ENCODE measurements at places on chromosomes 4 and X. TPM values are rescaled to one million over a fixed set of nuclear protein-coding genes. Genes with fewer than 3 reads are reported as not detected.

DNA sequence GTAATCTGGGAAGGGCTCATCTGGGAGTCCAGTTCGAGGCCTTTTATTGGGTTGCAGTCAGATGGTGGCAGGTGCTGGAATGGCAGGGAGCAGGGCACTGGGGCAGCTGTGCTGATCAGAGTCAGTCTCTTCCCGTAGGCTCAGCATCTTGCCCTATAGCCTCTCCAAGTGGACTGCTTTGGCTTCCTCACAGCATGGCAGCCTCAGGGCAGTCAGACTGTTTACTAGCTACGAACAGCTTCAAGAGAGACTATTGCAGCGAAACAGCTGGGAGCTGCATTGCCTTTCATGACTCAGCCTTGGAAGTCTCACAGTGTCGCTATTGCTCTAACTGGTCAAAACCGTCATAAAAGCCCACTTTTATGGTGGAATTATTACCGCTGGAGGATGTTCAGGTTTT is 26.8 kb upstream of the DUSP21 start:
- DNase-seq: no peak

DNA sequence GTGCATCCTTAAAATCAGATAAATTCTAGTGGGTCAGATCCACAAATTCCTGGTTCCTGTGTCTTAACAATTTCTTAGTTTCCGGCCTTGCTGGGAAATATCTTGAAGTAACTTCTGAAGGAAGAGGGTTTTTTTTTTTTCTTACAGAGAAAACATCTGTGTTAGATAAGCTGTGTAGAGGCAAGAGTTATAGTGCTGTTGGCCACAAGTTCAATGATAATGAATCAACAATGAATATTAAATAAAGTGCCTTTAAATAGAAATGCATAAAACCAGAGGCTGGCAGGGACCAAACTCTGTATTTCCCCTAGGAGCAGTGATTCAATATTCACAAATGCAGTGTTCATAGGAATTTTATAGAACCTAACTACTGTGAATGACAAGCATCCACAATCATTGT is 711.9 kb upstream of the ATOH1 start:
- DNase-seq: no peak

DNA sequence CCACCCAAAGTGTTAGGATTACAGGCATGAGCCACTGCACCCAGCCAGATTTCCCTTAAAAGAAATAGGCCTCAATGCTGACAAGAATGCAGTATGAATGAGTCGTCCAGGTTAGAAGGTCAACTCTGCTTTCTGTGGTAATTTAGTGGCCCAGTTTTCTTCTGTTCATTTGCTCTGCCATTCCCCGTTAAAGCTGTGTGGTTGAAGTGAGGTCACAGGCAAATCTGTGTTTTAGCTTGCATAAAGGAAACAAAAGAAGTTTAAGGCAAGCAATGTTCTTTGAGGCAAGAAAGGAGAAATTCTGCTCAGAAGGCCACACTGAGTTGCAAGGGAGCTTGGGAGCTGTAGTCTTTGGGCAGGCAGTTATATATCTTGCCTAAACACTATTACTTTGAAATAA is 176.8 kb downstream of the LARP7 start:
- no peak for DNase-seq

DNA sequence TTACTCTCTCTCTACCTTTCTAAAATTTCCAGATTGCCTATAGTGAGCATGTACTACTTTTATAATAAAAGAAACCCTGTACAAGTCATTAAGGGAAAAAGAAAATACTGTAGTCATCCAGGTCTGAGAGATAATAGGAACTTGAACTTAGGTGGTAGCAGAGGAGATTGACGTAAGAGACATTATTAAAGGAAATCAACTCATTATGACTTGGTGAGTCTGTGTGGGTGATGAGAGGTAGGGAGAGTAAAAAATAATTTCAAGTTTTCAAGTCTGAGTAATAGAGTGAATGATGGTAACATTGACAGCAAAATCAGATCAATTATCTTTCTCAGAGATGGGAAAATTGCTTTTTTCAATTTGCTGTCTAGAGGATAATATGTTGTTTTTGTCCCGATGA is 44.0 kb upstream of the ZCCHC12 start:
- no peak for DNase-seq

DNA sequence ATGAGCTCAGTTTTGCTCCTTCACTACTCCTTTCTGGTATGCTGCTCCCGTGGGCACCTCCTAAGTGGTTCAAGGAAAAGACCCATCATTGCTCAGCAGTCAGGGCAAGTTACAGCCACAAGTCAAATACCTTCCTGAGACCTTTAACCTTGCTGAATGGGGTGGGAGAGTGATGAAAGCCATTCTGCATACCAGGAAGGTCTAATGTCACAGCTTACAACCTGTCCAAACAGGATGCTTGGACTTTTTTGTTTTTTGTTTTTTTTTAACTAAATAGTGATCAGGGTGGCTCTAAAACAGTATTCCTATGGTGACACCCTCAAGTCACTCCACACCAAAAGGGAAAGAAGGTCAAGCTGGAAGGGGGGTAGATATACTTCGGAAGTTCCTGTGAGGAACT is 93.1 kb downstream of the GPC3 start:
- no peak for DNase-seq

DNA sequence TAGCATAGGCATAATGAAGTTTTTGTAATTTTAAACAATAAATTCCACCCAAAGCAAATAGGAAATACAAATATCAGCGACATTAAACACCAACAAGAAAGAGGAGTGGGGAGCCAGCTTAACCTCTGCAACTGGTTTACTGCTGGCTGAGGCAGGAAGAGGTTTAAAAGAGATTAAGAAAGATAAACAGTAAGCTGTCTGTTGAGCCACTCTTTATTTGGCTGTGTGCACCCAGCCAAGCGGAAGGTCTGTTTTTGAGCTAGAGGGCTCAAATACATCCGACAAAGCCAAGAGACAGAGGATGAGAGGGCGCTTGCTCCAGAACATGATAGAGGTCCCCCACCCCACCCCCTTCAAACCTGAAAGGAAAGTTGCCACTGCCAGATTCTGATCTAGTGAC is 191.4 kb downstream of the MGST2 start:
- DNase-seq: no peak

GRCh38 chr4:189279188-189279587 is 661.5 kb upstream of the FRG1 start:
- DNase-seq: no peak

- no peak for DNase-seq
Observed at GRCh38 chrX:149628280-149628679, 3.3 kb downstream of the TMEM185A start.

DNA sequence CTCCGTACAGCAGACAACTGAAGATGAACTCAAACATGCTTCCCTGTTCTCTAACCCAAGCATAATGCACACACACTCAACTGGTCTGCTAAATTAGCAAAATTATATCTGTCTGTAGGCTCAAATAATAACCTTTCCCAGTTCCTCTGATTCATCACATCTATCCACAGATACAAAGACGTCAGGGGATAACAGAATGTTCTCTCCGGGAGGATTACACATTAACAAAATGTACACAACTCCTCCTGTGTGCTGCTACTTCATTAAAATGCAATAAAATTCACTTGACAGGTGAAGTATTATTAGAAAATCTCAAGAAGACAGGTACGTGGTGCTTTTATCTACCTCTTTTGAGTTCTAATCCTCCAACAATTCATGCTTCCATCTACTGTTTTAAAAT is 57.4 kb downstream of the FAT1 start:
- DNase-seq: no peak

DNA sequence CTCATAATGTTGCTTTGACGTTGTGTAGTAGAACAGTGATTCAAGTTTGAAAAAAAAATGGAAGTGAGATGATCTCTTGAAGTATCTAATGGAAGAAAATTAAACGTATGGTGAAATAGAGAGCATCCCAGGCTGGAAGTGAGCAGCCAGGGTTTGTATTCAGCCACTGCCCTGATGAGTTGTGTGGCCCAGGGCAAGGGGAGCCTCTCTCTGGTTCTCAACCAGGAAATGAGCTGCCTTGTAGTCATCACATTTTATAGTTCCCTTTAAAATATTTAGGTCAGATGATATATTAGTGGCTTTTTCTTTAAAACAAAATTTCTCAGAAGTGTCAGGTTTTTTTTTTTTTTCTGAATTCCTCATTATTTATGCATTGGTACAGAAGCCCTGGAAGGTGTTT is 150.3 kb downstream of the GPAT3 start:
- DNase-seq: no peak

- DNase-seq: no peak
Observed at GRCh38 chr4:100736641-100737451, 219.0 kb upstream of the EMCN start.

- peak; percentile 95 for DNase-seq
Observed at GRCh38 chrX:12949927-12950656, 24.8 kb upstream of the TMSB4X start.

- DNase-seq: no peak
Observed at GRCh38 chr4:86233681-86234080, 126.2 kb downstream of the MAPK10 start.

DNA sequence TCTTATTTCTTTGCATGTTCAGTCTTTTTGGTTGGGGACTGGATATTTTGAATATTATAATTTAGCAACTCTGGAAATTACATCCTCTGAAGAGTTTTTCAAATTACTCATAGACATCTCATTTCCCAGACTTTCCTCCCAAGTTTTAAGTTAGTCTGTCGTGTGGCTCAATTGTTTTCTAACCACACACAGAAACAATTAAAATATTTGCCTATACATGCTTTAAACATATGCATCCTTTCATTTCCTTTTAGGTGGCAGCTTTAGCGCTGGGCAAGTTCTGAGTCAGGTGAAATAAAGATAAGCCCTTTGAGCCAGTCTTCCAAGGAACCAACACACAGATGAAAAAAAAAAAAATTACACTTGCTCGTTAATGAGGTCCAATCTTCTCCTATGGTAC is 307.0 kb upstream of the SPOCK3 start:
- DNase-seq: no peak

DNA sequence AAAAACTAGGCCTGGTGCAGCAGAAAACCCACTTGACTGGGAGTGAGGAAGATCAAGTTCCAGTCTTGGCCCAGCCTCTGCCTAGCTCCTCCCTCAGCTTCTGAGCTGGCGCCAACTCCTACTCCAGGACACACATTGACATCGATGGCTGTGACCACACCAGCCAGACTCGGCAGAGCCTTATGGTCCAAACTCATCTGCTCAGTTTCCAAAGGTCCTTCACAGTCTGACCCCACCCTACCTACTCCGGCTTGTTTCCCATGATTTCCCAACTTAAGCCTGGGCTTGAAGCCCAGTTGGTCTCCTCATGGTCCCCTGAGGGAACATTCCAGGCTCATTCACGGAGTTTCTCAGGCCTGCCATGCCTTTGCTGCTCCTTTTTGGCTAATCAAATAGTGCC is 10.1 kb downstream of the ELF4 start:
- DNase-seq: no peak

DNA sequence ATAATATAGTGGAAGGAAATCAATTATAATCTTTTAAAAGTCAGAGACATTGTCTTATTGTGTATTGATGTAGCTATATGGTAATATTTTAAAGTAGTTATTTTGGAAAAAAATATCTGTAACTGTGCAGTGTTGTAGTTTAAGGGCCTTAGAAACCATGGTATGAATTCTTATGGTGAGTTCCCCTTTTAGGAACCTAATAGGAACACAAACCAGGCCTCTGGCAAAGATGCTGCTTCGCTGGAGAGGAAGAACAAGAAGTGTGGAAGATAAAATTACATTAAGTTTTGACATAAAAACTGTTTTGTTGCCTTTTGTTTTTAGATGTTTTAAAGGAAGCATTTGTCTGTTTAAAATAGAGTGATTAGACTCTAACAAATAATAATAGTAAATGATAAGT is 10.9 kb upstream of the TMPRSS11D start:
- DNase-seq: no peak

GRCh38 chrX:132482632-132483031 is 6.2 kb downstream of the MBNL3 start:
- DNase-seq: no peak

- no peak for DNase-seq
Observed at GRCh38 chr4:19969492-19969891, 282.2 kb upstream of the SLIT2 start.

DNA sequence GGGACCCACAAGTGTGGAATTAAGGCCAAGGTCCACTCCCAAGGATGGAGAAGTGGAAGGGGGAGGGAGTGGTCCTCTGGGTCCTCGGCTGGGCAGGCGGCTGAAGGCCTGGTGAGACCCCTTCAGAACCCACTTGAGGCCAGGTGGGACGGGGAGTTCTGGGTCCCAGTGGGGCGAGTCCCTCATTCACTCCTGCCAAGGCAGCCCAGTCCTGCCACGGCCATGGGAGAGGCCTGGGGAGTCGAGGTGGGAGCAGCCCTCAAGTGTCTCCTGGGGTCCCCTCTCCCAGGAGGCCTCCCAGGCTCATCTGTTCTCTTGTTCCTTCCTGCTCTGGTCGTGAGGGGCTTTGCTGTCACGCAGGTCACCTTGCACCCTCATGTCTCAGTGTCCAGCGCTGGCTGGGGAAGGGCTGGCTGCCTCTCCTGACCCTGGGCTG is 6.1 kb upstream of the SH3BP2 start:
- DNase-seq: no peak

- no peak for DNase-seq
Observed at GRCh38 chrX:133661962-133662839, 246.9 kb upstream of the GPC4 start.

GRCh38 chrX:24298191-24298590 is 15.7 kb downstream of the SUPT20HL2 start:
- DNase-seq: no peak

DNA sequence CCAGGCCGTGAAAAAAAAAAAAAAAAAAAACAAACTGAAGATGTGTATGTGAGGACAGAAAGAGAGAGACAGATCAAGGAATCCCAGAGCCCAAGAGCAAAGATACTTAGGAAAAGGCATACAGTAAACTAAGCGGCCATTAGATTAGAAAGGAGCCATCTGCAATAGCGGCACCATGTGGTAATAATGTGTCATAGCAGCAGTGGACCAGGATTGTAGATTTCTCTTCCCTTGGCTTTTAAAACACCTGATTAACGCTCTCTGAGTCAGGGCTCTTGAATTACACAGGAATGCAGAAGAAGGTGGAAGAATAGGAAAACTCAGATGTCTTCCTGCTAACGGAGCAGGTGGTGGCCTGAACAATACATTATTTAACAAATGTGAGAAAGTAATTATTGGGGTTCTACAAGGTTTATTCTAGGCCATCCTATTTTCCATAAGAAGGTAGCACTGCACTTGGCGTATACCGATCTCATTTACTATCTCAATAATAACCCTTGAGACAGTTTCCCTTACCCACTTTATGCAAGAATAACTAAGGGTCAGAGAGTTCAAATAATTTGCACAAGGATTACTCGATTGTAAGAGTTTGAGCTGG is 182.7 kb downstream of the KCNIP4 start:
- peak; percentile 73 for DNase-seq

The VCX gene
- not detected for total RNA-seq

The RAB39B gene
- total RNA-seq: 9.9 TPM

The GRID2 gene
- not detected for total RNA-seq

The CTAG1A gene
- not detected for total RNA-seq

The SSX2B gene
- not detected for total RNA-seq

The DCAF12L1 gene
- not detected for total RNA-seq

The PNMA5 gene
- not detected for total RNA-seq

The TEX13B gene
- not detected for total RNA-seq
